ENCODE measurements at places on chromosomes 4 and X.

- DNase-seq, result no peak
Measured at GRCh38 chr4:169933531-169933930, 92.7 kb downstream of the MFAP3L start.

GRCh38 chr4:75834095-75834771, 68.0 kb downstream of the PPEF2 start:
- no peak for DNase-seq

DNA sequence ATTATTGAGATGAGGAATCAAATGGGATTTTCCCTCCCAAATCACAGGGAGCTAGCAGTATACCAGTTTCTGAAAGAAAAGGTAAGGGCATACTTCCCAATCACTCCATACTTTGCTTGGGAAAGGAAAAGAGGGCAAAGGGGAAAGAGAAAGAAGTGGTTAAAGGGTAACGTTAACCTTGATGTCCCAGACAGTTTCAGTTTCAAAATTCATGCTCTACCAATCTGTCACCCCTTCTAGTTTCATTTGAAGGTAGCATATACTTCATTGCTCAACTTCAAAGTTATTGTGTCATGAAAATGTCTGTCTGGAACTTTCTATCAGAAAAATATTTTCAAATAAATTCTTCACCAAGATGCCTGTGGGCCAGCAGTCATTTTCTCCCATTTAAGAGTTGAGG, 16.0 kb downstream of the TNMD start:
- DNase-seq, result no peak

DNA sequence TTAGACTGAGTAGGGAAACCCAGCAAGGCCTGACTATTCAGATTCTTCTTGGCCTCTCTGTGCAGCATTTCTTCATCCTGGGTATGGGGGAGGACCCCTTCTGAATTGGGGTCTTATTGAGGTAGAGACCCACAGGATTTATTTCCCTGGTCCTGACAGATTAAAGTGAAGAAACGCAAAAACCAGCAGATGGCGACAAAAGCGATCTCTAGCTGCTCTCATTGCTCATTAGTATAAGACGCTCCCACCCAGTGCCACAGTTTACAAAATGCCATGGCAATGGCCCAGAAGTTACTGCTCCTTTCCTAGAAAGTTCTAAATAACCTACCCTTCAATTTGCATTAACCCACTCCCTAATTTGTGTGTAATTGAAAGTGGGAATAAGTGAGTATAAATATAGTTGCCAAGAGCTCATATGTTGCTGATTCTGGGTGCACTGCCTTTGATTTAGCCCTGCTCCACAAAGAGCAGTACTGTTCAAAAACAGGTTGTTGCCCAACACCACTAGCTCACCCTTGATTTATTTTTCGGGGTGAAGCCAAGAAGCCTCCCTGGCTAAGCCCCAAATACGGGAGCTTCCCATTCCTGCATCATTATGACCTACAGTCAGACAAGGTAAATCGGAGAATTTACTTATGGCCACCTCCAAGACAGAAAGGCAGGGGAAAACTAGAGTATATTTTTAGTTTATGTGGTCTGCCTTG, 3.7 kb upstream of the BEX4 start:
- peak; percentile 65 for DNase-seq

DNA sequence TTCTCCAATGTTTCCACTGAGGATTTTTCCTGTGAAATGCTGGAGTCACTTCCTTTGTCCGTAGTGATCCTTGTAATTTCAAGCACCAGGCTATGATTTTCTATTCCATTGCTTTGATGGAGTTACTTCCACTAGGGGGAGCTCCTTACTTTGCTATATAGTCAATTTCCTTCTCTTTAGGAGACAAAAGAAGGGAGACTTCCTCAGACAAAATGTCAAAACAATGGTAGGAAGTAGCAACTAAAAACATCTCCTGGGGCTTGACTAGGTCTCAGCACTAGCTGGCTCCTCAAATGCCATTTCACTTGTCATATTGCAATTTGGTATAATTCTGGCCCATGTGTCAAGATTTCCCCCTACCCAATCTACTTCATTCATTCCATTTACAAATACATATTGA, 24.1 kb downstream of the ZCCHC12 start:
- no peak for DNase-seq

Measured in CD4-positive, alpha-beta T cell treated with Interleukin-17A for 4 hours (primary cell).